CD4-positive, alpha-beta T cell treated with Interferon alpha-2 for 1 hour (primary cell): ENCODE measurements at places on chromosomes 5 and 9.

DNA sequence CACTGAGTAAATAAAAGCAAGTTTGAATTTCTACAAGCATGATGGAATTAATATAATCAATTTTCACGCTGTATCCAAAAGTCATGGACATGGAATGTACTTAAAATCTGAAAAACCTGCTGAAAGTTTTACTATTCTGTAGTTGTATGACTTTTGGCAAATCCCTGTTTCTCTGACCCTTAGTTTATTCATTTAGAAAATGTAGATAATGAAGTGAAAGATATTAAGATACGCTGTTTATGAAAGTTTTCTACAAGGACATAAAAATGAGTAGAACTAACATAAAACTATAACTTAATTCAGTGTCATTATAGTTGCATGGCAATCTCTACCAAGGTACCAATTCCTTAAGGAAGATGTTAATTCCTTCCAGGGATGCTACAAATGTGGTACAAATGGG, 363.2 kb upstream of the MPDZ start:
- DNase-seq = no peak

DNA sequence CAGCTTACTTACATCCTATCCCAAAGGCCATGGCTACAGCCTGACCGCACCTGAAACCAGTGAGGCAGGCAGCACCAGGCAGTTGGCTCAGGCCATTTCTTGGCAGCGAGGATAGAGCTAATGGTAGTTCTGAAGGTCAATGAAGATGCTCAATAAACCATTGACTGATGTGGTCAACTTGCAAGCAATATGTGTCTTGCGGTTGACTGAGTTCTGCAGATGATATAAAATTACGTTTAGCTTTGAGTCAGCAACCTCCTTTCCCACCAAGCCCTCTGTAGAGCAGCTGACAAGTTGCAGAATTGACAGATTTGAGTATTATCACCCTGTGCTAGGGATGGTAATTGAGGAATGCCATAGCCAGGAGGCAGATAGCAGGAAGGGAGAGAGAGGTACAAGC, 189.0 kb upstream of the PUM3 start:
- DNase-seq = no peak

GRCh38 chr9:68912561-68912960, 101.4 kb downstream of the PRKACG start:
- no peak for DNase-seq

- DNase-seq = no peak
Observed at GRCh38 chr5:72115296-72115695, 8.0 kb downstream of the MAP1B start.

- DNase-seq = no peak
Observed at GRCh38 chr5:145856285-145856818, 16.5 kb downstream of the GRXCR2 start.

- no peak for DNase-seq
Observed at GRCh38 chr5:50958852-50959457, 292.5 kb downstream of the PARP8 start.

DNA sequence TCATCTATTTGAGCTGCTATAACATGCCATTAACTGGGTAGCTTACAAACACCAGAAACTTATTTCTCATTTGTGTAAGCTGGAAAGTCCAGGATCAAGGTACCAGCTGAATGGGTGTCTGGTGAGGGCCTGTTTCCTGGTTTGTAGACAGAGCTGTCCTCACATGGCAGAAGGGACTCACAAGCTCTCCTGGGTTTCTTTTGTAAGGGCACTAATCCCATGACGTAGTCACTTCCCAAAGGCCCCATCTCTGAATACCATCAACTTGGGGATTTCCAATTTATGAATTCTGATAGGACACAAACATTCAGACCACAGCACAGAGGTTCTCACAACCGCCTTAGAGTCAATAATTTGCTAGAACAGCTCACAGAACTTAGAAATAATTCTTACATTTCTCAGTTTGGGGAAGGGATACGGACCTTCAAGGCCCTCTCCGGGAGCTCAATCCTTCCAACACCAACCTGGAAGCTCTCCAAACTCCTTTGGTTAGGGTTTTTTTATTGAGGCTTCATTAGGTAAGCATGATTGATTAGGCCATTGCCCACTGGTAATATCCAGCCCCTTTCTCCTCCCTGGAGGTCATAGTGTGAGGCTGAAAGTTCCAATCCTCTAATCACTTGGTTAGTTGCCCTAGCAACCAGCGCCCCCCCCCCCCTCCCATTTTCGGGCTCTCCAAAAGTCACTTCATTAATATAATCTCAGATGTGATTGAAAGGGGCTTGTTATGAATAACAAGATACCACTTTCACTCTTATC, 7.6 kb upstream of the DNAJA1 start:
- no peak for DNase-seq
